ENCODE measurements at places on chromosomes 5 and 9.

DNA sequence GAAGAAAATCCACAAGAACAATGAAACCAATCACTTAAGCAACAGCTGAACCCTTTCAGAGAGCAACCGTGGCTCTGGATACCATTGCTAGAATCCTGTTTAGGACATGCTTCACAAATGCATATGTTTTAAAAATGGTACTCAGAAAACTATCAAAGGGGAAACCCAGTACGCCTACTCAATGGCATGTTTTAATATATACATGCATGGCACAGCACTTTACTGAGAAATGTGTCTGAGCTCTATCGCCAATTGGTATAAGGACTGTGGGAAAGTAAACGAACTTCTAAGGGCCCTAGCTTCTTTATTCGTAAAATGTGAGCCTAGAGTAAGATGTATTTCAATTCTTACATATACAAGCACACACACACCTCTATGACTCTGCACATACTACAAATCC lies 72.3 kb downstream of the PTBP3 start:
- no peak for DNase-seq

DNA sequence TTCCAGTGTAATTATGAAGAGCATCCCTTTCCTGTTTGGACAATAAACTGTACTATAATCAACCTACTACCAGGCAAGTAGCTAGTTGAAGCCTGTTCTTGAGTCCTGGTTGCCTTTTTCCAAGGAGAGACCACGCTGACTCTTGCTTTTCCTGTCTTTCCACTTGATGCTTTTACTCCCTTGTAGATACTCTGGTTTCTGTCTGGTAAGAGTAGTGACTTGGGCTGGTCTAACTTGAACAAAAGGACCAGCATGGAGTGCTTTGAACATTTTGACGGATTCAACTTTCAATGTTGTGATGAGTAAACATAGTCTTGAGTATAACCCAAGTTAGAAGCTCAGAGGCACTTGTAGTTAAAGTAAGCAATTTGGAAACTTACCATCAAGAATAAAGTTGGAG lies 464.3 kb downstream of the GADD45G start:
- no peak for DNase-seq

- no peak for DNase-seq
These were observed 3.1 kb downstream of the GFRA3 start for GRCh38 chr5:138271281-138271680.

DNA sequence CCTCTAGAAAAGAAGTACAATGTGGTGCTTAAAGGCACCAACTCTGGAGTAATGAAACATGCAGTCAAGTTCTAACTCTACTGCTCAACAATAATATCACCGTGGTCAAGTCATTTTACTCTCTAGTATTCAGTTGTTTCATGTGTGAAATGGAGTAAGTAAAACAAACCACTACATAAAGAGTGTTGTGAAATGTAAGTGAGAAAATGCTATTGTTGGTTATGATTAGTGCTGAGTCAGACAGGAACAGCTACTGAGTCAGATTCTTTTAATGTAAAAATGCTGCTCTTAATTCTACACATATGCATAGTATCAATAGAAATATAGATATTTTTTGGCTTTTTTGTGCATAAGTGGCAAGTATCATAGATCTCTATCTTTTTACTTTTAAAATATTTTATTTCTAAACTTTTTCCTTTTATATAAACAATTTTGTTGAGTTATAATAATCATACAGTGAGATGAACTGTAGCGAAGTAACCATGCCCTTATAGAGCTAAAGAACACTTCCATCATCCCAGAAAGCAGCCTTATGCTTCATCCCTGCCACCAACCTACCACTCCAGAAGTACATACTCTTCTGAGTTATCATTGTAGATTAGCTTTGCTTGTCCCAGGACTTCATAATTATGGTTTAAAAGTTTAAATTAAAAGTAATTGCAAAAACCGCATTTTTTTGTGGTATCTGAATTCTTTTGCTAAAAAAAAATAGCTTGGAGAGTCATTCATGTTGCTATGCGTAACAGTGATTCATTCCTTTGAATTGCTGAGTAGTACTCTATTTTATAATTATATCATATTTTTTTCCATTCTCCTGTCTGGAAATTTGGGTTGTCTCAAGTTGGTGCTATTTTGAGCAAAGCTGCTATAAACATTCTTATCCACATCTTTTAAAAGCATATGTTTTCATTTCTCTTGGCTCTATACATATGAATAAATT lies 548.2 kb upstream of the CLINT1 start:
- peak; percentile 42 for DNase-seq

DNA sequence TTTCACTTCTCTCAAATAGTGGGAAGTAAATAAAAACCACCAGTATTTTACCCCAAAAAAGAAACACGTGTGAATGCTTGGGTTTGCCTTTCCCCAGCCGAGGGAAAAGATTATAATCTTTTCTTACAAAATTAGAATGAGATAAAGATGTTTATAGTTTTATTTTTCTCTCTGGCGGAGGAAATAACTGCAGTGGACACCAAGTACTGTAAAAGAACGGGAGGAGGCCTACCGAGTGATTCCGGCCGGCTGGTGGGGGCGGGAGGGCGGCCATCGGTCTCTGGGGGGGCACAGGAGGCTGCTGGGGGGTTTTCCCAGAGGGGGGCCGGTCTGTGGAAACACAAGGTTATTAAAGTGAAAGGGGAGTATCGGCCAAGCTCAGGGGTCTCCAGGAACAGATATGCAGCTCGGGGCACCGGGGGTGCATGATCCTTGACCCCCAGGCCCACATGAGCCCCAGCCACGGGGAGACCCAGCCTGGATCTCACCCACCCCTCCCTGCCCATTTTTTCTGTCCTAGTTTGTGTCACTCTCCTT lies 29.4 kb downstream of the LCP2 start:
- DNase-seq, result no peak

GRCh38 chr5:13316176-13316575 lies 628.3 kb downstream of the DNAH5 start:
- DNase-seq, result peak; percentile 89

DNA sequence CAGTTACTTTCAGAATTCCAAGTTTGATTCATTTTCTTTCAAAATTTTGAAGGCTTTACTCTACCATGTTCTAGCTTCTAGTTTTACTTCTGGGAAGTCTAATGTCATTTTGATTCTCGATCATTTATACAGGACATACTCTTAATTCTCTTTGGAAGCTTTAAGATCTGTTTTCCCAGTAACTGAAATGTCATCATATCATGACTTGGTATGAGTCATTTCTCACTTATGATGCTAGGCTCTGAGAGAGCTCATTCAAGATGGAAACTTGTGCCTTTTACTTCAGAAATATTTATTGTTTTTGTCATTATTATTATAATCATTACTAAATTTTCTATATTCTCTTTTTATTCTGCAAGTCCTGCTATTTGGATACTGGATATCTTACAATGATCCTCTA lies 222.3 kb downstream of the PARP8 start:
- no peak for DNase-seq

DNA sequence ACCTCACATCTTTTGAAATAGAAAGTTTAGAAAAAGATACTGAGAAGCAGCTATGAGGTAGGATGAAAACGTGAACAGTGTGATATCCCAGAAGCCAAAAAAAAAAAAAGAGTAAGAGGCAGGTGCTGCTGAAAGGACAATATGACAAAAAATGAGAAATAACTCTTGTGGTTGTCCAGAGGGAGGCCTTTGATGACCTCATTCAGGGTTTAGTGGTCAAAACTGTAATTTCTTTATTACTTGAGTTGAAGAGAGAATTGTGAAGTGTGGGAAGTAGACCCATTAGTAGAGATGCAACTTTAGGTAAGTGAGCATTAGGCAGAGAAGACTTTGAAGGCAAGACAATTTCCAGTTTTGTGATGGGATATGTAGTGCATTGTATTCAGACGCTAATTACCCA lies 1306.3 kb upstream of the ACO1 start:
- no peak for DNase-seq

GRCh38 chr9:133333011-133333410 lies 3.0 kb downstream of the SURF6 start:
- no peak for DNase-seq

- DNase-seq, result peak; percentile 58
These were observed 633 bp upstream of the PPP1R26 start for GRCh38 chr9:135478829-135479468.

- DNase-seq, result no peak
These were observed 14.3 kb upstream of the ZBTB43 start for GRCh38 chr9:126790561-126790960.

GRCh38 chr5:11148810-11149539 lies 387.9 kb upstream of the DAP start:
- DNase-seq, result peak; percentile 65

DNA sequence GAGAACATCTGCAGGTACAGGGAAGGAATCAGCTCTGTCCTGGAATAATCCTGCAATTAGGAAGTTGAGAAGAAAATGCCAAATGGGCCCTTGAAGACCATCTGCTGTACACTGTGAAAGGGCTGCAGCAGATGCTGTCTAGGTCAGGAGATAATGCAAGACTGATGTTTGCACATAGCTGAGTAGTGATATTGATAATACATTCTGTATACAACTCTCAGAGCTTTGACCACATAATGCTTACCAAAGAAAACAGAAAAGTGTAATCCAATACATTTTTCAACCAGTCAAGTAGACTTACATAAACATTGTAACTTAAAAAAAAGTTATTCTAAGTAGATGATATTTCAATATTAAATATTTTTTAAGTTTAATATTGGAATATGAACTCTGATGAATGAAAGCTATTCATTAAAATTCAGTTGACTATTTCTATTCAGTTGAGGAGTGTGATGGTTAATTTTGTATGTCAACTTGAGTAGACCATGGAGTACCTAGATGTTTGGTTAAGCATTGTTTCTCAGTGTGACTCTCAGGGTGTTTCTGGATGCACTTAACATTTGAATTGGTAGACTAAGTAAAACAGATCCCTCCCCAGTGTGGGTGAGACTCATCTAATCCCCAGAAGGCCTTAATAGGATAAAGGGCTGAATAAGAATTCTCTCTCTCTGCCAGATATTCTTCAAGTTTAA lies 380.1 kb upstream of the PRR16 start:
- DNase-seq, result no peak

DNA sequence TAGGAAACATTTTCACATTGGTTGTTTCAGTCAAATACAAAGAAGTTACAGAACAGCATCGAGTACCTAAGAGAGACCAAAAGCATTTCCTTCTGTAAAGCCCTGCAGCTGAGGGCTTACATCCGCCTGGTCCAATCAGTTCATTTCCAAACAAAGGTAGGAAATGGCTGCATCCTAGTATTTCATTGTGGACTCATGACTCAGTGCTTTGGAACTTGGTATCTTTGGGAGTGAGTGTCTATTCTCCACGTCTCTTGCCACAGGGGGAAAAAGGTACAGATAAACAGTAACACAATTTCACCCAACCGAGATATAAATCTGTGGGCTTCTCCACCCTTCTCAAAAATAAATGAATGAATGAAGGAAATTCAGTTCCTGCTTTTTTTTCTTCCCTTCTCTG lies 75.4 kb downstream of the NFIB start:
- DNase-seq, result peak; percentile 93

DNA sequence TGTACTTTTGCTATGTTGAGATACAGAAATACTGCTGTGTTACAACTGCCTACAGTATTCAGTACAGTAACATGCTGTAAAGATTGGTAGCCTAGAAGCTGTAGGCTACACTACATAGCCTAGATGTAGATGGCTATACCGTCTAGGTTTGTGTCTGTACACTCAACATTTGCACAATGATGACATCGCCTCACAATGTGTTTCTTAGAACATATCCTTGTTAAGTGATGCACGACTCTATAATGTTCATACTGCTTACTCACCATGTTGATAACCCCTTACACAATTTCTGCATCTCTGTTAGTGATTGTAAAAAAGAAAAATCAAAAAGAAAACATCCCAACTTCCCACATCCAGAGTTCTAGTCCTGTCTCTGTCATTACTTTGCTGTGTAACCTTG lies 450.0 kb downstream of the CCDC171 start:
- DNase-seq, result no peak

DNA sequence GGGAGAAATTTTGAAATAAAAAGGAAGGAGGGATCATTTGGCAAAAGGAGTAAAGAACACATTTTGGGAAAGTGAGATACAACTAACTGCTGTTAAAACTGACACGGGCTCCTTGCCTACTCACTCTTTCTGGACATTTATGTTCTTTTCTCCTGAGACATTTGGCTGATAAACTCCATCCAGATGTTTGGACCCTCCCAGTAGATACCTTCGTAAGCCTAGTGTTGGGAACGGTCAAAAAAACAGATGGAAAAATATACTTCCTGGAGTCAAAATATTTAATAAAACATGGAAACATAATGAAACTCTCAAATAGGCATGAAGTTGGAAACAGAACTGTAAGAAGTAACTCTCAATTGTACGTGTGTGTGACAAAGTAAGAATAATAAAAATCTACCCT lies 360.1 kb upstream of the RIOK2 start:
- DNase-seq, result no peak

GRCh38 chr5:122253794-122254193 lies 58.2 kb upstream of the SNCAIP start:
- no peak for DNase-seq

GRCh38 chr5:73327908-73328455 lies 120.6 kb downstream of the FOXD1 start:
- peak; percentile 92 for DNase-seq

DNA sequence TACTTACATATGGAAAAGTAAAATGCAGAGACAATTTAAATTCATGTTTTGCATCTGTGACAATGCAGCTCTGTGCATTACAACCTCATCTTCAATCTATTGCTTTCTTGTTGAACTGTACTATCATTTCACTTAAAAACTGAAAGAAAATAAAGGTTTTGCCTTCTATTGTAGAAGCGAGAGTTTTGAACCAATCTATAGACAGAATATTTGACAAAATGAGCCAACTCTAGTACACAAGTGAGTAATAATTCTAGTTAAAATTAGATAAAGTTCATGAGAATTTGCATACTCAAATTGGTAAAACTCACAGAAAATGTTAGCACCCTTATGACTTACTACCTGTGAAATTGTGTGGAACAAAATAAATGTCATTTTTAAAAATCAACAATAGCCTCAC lies 123.7 kb downstream of the EDIL3 start:
- no peak for DNase-seq

DNA sequence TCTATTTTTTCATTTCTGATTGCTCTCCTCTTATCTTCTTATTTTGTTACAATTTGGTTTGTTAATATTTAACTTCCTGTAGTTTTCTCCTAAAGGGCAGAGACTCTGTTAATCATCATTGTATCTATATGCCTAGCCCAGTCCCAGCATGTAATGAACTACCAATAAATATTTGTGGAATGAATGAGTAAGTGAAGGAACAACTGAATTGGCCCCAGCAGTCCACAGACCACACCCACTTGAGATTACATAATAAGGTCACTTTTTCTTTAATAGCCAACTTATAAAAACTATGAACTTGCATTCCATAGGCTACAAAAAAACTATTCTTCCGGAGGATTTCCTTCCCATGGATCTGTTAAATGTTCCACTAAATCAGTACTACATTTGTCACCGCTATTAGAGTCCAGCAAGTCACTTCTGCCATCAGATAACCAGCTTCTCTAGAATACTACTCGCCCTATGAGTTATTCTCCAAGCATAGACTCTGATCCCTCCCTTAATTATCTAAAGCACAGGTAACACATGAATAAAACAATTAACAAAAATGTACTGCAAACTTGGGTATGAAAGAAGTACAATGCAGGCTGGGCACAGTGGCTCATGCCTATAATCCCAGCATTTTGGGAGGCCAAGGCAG lies 27.5 kb upstream of the TNPO1 start:
- peak; percentile 20 for DNase-seq

Data from M059J (cell line).